ENCODE measurements at places on chromosomes 6 and 20.

- no peak for DNase-seq
These were observed 4.1 kb downstream of the PRR18 start for GRCh38 chr6:166304106-166304505.

DNA sequence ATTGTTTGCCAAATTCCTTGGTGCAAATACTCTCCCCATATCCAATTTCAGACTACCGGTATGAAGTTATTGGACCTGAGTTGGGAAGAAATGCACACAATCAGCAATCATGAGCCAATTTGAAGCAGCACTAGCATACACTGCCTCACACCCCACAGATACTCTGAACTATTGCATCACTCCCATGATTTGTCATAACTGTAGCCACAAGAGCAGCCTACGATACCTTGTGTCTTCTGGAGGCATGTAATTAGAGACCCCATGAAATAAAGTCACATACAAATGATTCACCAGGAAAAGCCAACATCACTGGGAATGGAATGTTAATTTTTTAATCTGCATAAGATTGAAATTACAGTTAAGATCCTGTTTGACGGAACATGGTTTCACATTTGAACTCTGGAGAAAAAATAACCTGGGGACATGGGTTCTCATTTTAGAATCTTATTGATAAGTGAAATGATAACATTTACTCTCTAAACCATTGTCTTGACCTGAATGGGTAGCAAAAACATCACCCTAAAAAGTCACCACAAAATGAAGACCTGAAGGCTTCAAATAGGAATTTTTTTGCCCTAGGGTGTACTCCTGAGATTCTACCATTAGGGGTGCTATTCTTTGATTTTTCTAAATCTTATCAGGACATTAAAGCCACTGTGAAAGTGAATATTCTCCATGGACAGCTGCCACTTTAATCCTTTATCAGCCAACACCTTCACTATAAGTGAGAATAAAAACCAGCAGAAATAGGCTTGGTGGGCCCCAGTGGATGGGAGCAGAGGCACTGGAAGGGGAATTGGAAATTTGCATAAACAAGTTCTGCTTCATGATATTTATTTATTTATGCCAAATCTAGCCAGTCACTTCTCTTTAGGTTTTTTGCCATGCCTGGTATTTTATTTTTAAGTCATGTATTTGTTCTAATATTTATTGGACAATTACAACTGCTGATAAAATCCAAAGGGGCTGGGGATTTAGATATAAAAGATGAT lies 34.5 kb upstream of the HBS1L start:
- DNase-seq = no peak

- DNase-seq = no peak
These were observed 48.5 kb upstream of the SSTR4 start for GRCh38 chr20:22986601-22987000.

DNA sequence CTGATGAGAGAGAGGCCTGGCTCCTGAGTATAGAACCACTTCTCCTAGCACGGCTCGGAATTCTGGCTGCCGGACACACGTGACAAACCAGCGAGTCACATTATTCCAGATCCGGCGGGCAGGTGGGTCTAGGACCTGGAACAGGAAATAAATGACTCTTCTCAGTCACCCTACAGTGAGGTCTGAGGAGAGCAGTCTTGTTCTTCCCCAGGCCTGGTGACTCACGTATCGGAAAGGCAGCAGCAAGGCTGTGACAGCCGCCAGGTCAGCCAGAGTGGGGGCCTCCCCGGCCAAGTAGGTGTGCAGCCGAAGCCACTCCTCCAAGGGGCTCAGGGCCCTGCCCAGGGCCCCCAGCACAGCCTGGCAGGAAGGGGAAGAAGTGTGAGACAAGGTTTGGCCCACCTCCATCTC lies 2.8 kb downstream of the VARS1 start:
- DNase-seq = no peak

- no peak for DNase-seq
These were observed 13.0 kb downstream of the RIPOR3 start for GRCh38 chr20:50678169-50678898.

- no peak for DNase-seq
These were observed 12.0 kb downstream of the MDN1 start for GRCh38 chr6:89807581-89807980.

DNA sequence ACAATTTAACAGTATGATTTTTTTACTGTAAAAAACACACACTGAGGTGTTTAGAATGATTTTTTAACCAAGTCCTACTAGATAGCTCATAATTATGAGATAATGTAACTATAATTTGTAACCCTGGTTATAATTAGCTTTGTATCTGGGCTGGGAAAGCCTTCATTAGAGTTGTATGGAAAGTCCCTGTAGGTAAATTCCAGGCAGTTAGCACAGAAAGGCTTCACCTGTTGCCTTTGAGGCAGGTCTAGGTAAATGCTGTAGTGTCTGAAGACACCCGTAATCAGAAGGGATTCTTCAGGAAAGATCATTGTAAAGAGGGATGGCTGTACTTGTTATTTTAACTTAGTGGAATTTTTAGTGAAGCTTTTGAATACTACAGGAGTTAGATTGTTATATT lies 1.9 kb downstream of the TMEM200A start:
- DNase-seq = no peak

DNA sequence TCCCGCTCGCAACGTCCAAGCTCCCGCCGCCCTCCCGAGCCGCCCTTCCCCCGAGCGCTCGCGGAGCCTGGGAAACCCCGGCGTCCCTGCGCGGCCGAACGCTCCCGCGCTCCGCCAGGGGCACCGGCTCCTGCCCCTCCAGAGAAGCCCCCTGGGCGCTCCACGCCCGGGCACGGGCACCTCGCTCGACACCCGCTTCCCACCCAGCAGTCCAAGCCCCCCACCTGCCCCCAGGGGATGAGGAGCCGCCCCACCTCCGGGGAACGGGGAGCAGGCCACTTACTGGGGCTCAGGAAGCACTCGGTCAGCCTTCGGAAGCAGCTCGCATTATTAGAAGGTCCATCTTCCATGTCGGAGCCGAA lies 1.4 kb downstream of the PDE10A start:
- DNase-seq = no peak

- no peak for DNase-seq
These were observed 198.9 kb downstream of the MTFR2 start for GRCh38 chr6:136051140-136051775.

GRCh38 chr6:43873806-43874714 lies 104.0 kb downstream of the VEGFA start:
- DNase-seq = no peak

DNA sequence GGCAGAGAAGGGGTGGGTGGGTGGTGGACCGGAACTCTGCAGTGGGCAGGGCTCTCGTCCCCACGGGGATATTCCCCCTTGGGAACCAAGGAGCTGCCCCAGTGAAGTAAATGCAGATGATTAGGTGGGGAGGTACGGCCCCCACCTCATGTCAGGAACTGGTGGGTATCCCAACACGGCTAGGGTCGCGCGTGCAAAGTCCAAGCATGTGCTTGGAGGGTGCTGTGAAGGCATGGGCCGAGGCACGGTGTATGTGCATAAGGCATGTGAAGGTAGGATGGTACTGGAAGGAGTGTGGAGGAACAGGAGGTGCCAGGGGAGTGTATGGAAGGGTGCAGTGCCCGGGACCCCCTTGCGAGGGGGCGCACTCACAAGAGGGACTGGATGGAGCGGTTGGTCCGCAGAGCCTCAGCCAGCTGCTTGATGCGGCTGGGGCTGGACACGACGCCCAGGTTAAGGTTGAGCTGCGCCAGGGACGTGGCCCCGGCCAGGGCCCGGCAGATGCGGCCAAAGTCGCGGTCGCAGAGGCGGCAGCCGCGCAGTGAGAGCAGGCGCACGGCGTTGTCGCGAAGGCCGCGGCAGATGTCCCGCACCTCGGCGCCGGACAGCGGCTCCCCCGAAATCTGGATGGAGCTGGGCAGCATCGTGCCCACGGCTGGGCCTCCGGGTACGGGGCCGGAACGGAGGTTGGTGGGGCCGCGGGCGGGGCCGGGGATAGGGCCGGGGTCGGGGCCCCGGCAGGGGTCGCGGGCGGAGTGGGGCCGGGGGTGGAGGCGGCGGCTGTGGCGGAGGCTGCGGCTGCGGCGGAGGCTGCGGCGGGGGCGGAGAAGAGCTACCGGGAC lies 783 bp downstream of the LRRC73 start:
- no peak for DNase-seq

DNA sequence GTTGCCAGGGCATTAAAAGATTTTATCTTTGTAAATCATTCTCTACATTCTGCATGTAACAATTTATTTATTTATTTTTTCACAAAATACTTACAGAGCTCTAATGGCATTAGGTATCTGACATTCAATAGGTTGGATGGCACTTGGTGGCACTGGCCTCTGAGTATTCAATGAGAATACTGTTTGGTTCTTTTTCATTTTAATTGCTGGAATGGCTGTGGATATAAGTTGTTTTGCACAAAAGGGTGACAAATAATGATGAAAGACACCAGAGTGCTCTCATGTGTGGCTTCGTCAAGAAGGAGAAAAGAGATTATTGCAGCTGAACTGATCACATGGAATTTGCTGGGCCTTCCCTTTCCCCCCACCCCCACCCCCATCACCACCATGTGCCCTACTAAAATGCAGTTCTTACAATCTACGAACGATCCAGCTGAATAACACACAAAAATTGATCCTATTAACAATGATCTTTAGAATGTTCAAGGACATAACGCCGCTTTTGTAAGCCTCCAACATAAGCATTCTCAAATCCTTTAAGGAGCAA lies 195.2 kb upstream of the POU3F2 start:
- no peak for DNase-seq

- no peak for DNase-seq
These were observed 286.5 kb upstream of the PRND start for GRCh38 chr20:4435225-4435624.

- no peak for DNase-seq
These were observed 110.7 kb downstream of the DACT2 start for GRCh38 chr6:168208854-168209253.

GRCh38 chr20:22063753-22064152 lies 358.3 kb downstream of the PAX1 start:
- no peak for DNase-seq

DNA sequence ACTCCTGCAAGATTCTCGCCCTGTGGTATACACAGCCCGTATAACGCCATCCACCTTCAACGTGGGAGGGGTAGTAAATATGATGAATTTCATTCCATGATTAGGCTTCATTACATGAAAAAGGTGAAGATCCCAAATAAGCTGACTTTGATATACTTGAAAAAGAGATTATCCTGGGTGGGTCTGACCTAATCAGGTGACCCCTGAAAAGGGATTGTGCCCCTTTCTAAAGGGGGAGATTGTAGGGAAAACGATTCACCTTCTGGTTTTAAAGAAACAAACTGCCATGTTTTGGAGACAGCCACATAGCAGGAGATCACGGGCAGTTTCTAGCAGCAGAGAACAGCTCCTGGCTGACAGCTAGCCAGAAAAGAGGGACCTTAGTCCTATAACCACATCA lies 155.1 kb upstream of the SMLR1 start:
- DNase-seq = no peak

DNA sequence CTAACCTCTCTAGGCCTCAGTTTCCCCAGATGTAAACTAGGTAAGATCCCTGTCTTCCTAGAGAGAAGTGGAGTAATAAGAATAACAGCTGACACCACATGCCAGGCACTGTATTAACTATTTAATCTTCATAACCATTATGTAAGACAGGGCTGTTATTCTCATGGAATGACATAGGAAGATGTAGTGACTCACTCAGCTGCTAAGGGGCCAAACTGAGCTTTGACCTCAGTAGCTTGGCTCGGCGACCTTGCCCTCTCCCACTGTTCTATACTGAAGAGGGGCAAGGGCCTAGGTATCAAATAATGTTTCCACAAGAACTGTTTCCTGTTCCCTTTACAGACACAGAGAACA lies 2.9 kb upstream of the MDGA1 start:
- DNase-seq = no peak

DNA sequence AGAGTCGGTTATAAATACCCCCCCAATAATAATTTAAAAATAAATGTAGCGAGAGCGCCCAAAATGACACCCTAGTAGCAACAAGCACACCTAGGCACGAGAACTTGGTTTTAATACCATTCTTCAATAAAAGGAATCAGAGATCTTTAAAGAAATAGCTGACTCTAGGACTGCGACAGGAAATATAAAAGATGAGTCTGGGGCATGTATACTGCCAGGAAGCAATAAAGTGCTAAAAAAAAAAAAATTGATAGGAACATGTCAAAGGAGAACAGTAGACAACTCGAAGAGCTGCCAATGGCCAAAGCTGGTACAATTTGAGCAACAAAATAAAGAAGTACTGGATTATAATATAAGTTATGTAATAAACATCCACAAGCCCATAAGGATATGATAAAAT lies 2.2 kb downstream of the PNISR start:
- DNase-seq = no peak

DNA sequence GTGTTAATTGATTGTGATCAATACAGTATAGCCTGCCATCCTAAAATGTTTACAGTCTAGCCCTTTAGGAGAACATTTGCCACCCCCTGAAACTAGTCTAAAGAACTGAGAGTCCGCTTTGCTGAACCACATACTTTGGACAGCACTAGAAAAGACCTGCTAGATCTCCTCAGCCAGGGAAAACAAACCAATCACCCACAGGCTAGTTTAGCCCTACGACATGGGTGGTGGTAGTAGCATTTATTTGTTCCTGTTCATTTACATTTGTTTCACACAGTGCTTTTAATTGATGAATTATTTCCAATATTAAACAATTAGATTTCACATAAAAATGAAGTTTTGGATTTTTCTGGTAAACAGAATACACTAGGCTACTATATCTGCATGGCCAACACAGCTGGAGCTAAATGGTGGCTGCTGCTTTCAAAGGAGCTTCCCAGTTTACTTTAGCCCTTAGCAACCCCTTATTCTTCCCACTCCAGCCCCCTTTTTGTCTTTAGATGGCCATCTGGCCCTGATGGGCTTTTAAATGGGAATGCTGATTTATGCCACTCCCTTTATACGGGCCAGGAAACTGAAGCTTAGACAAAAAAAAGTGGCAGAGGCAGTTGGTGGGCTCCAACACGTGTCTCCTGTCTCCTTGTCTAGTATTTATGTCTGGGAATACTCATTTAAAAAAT lies 72.4 kb downstream of the ADGRG6 start:
- no peak for DNase-seq

GRCh38 chr6:7334685-7335084 lies 21.7 kb upstream of the SSR1 start:
- no peak for DNase-seq

DNA sequence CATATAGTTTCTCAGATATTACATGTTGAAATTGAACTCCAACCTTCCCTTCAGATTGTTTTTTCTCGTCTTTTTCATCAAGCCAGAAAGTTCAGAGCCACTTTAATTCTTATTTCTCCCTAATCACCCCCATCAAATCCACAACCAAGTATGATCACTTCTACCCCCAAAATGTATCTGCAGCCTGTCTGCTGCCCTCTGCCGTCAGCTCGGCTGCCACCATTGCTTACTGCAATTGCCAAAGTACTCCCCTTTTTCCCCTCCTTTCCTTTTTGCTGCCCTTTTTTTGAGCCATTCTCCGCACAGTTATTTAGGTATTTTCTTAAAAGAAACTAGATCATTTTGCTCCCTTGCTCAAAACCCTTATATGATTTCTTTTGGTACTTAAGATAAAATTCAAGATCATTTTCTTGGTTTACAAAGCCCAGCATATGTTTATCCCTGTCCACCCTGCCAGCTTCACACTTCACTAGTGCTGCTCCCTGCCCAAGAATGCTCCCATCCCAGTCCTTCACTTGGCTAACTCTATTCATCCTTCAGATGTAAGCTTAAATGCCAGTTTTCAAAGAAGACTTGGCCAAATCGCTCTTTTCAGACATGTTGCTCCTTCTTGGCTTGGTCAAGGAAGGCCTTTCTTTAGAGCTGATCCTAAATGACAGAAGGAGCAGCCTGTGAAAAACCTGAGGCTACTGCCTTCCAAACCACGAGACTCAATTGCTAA lies 63.7 kb downstream of the SH3BGRL2 start:
- DNase-seq = no peak

All from activated CD4-positive, alpha-beta T cell treated with anti-CD3 and anti-CD28 coated beads, Interleukin-2, amount 50 U/mL, for 24 hours (primary cell).